ENCODE measurements at places on chromosomes 3 and 15.
A peak's percentile ranks its signal among the peaks of the same experiment; 100 is the strongest.

- DNase-seq: no peak
Measured at GRCh38 chr3:31027191-31027761, 132.8 kb upstream of the GADL1 start.

GRCh38 chr3:43468133-43468532, 153.7 kb downstream of the ANO10 start:
- peak; percentile 5 for DNase-seq

DNA sequence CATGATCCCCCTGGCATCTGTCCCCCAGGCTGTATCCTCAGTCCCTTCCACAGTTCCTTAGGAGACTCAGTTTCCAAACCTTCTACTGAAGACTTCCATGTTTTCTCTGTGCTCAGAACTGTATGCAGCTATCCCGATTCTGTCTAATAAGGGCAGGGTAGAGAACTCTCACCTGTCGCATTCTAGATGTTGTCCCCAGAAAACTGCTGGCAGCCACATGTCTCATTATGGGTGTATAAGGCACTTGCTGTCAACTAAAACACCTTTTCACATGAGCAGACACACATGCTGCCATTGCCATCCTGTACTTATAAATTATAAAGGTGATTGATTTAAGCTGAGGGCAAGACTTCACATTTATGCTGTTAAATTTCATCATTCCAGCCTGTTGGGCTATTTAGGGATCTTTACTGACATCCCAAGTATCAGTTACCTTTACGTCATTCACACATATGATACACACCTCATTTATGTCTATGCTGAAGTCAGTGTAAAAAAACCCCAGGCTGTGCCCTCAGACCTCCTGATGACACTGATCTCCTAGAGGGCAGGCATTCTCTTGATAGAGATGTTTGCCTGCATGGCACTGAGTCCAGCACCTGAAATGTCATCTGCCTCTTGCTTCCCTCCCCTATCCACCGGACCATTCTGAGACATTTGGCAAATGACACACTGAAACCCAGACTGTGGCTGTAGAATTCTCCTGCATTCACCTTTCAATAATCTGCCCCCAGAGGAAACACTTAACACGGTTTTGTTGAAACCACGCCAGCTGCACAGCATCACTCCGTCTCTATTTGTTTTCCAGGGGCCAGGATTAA, 35.8 kb downstream of the BTD start:
- DNase-seq: peak; percentile 72

DNA sequence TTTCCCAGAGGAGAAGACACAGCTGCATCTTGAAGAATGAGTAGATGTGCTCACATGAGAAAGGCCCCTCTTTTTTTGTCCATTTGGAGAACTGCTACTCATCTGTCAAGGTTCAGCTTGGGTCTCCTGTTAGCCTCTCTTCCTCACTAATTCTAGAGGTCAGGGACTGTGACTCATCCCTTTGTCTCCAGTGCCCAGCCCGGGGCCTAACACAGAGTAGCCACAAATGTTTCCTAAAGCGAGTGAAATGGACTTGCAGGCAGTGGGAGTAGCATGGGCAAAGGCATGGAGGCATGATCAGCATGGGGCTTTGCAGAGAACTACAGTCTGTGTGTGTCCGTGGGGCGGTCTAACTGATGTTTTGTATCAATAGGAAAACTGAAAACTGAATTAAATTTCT, 33.9 kb upstream of the MRPS22 start:
- DNase-seq: no peak

DNA sequence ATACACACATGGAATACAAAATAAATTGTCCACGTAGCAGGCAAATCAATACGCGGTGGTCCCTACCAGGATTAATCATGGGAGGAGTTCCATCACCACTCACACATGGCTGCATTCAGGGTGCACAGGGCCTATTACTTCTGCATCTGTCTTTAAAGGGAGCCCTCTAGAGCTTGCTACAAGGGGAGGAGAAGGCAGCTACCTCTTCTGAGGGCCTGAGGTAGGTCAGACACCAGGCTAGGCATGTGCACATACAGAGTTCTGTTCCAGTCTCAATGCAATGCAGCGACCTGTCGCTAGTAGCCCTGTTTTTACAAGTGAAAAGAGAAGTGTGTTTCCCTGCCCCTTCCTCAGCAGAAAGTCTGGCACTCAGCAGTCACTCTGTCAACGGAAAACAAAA, 102.7 kb downstream of the ROBO2 start:
- DNase-seq: no peak

- DNase-seq: peak; percentile 68
Measured at GRCh38 chr3:141000027-141000663, 51.0 kb upstream of the SPSB4 start.

DNA sequence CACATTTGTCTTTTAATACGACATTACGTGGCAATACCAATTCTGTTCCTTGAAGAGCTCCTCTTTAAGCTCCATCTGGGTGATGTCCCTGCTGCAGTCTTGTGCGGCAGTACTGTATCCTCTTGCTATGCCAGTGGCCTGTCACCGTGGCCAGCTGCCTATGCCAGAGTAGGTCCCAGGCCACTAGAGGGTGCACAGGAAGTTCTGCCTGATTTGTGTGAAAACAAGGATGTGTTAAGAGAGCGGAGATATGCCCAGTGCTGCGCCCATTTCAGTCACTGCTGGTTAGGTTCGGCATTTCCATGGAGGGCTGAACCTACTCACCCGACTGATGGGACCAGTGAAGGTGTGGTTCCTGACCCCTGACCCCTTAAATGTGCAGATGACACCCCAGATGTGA, 25.2 kb downstream of the NIPA1 start:
- peak; percentile 52 for DNase-seq

DNA sequence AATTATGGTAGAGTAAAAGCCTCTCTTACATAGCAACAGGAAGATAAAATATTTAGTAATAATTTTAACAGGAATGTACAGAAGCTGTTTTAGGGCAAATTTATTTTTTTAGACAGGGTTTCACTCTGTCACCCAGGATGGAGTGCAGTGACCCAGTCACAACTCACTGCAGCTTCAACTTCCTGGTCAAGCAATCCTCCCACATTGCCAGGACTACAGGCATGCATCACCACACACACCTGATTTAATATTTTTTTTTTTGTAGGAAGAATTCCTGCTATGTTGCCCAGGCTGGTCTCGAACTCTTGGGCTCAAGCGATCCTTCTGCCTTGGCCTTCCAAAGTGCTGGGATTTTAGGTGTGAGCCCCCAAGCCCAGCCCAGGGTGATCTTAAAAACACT, 61.1 kb downstream of the PCCB start:
- DNase-seq: no peak

DNA sequence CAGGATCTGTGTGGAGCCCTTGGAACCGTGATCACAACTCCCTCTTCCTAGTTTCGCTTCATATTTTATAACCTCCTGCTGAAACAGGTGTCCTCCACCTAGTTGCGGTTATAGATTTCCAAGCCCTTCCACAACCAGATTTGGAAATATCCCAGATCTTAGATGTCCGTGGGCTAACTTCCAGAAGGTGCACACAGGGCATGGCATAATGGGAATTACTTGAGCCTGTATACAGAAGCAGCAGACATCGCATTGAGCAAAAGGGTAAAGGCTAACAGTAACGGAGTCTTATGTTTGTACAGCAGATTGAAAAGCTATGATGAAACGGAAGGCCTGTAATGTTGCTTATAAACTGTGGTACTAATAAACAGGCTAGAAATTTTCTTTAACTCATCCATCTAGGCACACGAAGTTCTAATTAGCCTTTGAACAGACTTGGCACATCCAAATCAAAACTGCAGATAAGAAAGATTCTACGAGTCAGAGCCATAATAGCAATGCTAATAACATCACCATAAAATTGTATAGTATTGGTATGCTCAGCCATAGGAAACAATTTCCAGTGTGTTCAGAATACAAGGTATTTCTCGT, 1.2 kb upstream of the USF3 start:
- DNase-seq: peak; percentile 58

DNA sequence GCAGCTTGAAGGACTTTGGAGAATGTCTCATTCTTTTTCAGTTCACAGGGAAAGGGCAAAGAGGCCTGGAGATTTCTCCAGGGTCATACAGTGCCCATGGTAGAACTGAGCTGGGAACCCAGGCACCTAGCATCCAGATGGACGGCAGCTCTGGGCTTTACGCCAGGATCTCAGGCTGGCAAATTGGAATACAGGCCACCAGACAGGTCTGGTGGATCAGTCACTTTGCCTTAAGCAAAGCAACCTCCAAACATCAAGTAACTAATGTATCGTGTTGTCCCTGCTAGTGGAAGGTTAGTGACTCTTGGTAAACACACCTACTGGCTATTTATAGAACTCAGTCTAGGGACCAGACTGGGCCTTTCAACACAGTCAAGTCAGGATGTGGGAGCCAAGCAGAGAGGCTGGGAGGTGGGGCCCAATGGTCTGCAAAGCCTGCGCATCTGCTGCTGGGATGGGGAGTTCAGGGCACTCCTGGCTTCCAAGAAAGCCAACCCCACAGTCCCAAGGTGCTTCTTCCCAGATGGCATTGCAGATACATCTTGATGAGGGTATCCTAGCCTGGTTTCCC, 30.2 kb downstream of the RPLP1 start:
- DNase-seq: no peak

- DNase-seq: peak; percentile 61
Measured at GRCh38 chr3:149180057-149180573, 41.5 kb downstream of the CP start.

DNA sequence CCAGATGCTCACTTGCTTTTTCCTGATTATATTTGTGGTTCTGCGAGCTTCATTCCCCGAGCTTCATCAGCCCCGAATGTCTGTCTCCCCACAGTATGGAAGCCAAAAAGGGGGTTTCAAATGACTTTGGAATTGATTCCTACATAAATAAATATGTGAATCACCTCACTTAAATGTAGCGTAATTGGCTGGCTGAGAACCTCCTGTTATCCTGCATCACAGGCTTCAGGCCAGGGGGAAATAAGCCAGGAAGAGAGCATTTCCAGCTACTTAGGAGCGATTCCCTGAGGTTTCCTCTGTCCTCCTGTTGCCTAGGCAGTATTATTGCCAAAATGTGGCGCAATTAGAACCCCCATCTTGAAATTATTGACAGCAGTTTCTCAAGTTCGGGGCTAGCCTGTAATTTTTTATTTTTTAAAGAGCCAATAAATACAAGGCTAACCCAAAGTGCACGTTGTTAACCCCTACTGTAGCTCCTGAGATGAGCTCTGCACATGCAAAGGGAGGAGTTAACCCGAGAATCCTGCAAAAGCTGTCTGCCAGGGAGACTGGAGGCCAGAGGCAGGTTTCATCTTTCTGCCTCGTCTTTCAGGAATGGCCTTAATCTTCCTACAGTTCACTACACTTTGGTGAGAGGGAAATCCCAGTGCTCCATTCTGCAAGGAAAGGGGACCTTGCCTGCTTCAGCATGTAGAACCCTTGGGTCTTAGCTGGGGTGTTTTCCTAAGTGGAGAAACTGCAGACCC, 148.2 kb downstream of the ADAMTS9 start:
- no peak for DNase-seq

DNA sequence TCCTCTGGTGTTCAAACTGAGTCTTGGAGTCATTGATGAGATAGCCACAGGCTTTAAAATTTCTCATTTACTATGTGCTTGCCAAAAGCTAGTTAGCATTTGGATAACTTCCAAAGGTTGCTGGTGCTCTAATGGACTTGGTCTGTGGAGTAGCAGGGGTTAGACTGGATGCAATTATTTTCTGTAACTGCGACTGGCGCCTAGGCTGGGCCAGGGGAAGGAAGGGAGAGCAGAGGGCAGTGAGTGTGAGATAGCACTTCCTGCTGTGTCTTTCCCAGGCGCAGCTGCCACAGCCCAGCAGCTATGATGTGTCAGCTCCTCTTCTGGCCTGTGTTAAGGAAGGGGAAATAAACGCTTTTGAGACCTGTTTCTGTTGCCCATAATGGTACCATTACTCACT, 98.6 kb downstream of the MYRIP start:
- DNase-seq: peak; percentile 61

DNA sequence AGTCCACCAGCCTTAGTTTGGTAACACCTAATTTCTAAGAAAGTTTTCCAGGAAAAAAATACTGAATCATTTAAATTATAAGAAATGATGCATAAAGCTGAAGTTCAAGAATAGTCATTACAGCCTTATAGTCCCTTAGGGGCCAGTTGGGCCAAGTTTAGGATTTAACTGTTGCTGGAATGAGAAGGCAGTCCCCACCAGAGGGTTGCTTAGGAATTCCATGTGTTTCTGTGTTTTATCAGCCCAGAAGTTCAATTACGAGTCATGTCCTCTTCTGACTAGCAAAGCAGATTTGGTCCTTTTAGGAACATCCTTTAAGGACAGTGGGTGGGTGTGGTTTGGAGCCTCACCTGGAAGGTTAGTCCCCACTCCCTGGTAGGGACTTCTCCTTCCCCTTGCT, 57.0 kb upstream of the NR2E3 start:
- DNase-seq: no peak

DNA sequence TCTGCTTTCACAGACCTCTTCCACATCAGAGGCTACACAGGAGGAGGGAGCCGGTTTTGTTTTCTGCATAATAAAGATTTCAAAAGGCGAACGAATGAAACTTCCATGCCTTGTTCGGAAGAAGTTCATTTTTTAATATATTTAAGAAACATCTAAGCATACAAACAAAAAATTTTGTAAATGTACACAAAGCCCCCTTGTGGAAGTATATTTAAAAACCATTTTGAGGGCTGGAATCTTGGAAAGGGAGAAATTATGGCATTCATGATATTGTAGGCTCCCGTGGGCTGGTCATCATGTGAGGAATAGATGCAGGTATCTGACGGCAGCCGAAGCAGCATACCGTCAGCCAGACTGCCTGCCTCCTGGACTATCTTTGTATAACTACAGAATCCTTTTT, 90.4 kb downstream of the MECOM start:
- DNase-seq: no peak

DNA sequence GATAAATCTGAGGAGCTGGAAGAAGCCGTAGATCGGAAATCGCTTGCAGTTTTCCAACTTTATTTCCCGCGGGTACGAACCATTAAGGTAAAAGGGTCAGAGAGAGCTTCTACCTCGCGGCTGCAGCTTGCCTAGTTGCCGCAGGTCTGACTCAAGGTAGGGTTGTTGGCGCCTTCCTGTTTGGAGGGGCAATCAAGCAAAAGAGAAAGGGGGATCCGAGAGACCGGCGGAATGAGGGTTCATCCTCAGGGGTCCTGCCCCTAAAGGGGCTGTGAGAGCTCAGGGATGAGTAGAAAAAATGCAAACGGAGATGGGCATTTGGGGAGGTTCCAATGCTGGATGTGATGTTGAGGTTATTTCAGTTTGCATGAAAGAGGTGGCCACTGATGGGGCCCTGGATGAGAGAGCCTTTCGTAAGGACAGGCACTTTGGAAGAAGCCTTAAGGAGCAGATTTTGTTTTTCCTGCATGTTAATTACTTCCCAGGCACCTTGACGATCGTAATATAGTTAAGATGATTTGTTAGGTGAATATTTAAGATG, 265.4 kb downstream of the CGGBP1 start:
- no peak for DNase-seq

- DNase-seq: no peak
Measured at GRCh38 chr3:127427156-127427555, 139.3 kb upstream of the PRR20G start.

DNA sequence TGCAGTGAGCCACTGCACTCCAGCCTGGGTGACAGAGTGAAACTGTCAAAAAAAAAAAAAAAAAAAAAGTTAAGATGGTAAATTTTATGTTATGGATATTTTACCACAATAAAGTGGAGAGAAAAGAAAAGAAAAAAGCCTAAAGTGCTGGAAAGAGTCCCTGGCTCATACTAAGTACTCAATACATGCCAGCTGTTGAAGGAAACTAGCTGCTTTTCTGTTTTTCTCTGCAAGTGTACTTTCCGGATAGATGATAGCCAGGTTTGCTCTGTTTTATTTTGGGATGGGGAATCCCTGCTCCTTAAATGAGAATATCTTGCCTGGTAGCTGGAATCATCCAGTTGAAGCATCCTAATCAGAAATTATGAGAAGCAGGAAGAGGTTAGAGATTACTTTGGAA, 10.9 kb downstream of the EID1 start:
- no peak for DNase-seq
